ENCODE measurements at places on chromosomes 5 and 9. TPM values are rescaled to one million over a fixed set of nuclear protein-coding genes. Genes with fewer than 3 reads are reported as not detected.
A peak's percentile ranks its signal among the peaks of the same experiment; 100 is the strongest.

- no peak overlapping the region for H3K27ac ChIP-seq
- no peak for DNase-seq
- no peak overlapping the region for H3K4me3 ChIP-seq
- H3K27me3 ChIP-seq = no peaks in the 10 kb centered on the region
- H3K4me1 ChIP-seq = peaks cover 3% of the 10 kb centered on the region
These were observed 113.3 kb upstream of the LPAR1 start for GRCh38 chr9:111151537-111151936.

DNA sequence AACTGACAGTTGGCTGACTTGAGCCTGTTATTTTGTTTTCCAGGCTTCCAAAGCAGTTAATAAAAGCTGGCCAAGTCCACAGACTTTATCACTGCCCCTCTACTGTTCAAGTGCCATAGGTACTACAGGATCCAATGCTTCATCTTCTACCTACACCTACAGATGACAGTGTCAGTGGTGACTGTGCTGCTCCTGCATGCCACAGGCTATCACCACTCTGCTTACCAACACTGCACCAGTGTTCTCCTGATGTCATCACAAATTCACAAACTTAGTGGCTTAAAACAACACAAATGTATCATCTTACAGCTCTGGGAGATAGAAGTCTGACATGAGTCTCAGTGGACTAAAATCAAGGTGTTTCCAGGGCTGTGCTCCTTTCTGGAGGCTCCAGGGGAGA, 26.6 kb downstream of the HMGCS1 start:
- H3K27ac ChIP-seq = no peak overlapping the region
- no peak for DNase-seq
- H3K4me3 ChIP-seq = no peak overlapping the region
- H3K4me1 ChIP-seq = no peaks in the 10 kb centered on the region
- H3K36me3 ChIP-seq = peaks cover 43% of the 10 kb centered on the region

Gene LHX2
- not detected for total RNA-seq

DNA sequence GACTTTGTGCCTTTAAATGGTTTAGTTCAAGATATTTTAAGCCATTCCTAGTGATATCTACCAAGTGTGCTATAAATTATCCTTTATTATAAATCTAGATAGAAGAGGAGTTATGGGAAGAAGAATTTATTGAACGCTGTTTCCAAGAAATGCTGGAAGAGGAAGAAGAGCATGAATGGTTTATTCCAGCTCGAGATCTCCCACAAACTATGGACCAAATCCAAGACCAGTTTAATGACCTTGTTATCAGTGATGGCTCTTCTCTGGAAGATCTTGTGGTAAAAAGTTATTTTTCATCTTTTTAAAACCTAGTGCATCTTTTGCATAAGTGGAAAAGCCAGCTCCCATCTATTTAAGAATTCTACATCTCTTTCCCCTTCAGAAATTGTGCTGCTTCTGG, 18.6 kb downstream of the SLC23A1 start:
- H3K36me3 ChIP-seq = peaks cover 61% of the 10 kb centered on the region
- no peak overlapping the region for H3K4me3 ChIP-seq
- no peak overlapping the region for H3K27ac ChIP-seq
- H3K27me3 ChIP-seq = no peaks in the 10 kb centered on the region
- no peak for DNase-seq

DNA sequence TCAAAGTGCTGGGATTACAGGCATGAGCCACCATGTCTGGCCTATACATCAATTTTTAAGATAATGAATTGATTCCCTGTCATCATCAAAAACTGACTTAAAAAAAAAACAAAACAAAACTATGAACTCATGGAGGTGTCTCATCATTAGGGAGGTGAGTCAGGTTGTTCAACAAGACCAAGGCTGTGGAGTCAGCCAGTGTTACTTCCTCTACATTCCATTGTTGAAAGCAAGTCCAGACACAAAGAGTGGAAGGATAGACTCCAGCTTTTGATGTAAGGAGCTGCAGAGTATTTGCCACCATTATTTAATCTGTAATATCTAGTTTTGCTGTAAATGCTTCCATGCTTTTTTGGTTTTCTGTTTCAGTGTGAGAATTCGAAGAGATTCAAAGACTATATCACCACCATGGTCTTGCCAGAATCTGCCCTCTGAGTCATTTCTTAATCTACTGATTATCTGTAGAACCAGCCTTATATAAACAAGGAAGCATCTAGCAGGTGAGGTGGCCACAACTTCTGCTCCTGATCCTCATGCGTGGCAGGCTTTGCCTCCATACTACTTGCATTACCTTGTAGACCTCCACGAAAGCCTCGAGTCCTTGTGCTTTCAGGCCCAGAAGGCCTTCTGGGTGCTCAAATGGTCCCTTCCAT, 156.1 kb downstream of the FGF1 start:
- DNase-seq = no peak
- no peaks in the 10 kb centered on the region for H3K36me3 ChIP-seq
- H3K4me3 ChIP-seq = no peak overlapping the region
- no peak overlapping the region for H3K27ac ChIP-seq
- H3K27me3 ChIP-seq = no peaks in the 10 kb centered on the region
- peaks cover 5% of the 10 kb centered on the region for H3K4me1 ChIP-seq

DNA sequence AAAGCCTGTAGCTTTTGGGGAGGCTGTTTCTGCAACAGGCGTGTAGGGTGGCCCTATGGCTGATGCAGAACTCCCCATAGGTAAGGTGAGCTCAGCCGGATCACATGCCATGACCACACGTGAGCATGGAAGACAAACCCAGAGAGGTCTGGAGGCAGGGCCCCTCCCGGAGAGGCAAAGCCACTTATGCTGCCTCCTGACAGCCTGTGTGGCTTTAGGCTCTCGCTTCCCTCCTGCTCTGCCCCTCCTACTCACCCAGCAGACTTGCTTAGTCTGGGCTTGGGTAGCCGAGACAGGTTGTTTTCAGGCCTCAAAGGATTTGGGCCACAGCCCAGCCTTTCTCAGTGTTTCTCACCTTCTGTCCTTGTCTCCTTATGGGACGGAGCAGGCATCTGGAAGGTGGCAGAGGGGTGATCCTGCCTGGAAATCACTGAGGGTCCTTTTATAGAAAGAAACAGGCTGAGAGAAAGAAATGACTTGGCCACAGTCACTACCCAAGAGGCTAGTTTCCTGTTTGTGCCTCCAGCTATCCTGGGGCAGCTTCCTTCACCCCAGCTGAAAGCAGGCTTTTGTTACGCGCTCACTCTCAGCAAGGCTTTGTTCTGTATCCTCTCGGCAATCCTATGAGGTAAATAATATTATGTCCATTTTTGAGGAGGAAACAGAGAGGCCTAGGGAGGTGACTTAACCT, 89.9 kb downstream of the DAB2IP start:
- no peak for DNase-seq
- H3K4me3 ChIP-seq = no peak overlapping the region
- H3K27me3 ChIP-seq = no peaks in the 10 kb centered on the region
- H3K4me1 ChIP-seq = peaks cover 83% of the 10 kb centered on the region
- H3K36me3 ChIP-seq = no peaks in the 10 kb centered on the region
- peak overlapping the region; percentile 52 for H3K27ac ChIP-seq

DNA sequence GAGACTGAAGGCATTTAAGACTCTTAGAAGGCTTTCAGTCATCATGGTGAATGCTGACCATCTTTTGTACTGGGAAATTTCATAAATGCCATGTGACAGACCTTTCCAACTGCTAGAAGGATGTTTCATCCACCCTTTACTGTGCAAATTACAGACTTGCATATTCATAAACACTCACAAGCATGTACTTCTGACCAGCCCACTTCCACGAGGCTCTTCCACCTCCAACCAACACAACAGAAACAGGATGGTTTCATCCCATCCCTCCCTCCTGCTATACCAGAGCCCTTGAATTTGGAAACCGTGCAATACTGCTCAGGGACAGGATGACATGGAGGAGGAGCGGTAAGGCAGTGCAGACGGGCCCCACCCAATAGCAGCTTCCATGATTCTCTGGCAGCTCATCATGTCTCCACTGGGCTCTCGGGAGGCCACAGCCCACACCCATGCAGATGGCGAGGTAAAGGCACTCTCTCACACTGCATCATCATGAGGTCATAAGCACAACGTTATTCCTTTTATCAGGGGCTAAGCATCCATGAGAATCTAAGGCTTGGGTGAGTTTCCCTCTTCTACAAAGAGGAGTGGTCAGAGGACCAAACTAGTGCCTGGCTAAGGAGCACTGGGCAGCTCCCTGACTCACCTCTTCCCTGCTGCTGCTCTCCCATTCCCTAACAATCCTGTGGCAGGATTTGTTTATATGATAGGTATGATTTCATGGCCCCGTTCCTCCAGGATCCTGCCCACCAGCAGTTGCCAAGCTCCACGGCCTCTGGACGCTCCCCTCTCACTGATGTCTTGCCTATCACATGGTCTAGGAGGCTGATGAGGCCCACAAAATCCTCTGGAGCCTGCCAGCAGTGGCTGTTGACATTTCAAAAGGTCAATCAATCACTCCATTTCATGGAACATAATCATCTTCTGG, 94.4 kb upstream of the FSTL4 start:
- H3K4me1 ChIP-seq = peaks cover 2% of the 10 kb centered on the region
- no peak overlapping the region for H3K27ac ChIP-seq
- no peaks in the 10 kb centered on the region for H3K27me3 ChIP-seq
- H3K4me3 ChIP-seq = no peak overlapping the region
- H3K36me3 ChIP-seq = no peaks in the 10 kb centered on the region

- H3K27ac ChIP-seq = no peak overlapping the region
- DNase-seq = peak; percentile 49
- H3K4me3 ChIP-seq = no peak overlapping the region
- H3K36me3 ChIP-seq = peaks cover 16% of the 10 kb centered on the region
- H3K27me3 ChIP-seq = no peaks in the 10 kb centered on the region
- no peaks in the 10 kb centered on the region for H3K4me1 ChIP-seq
These were observed 79.9 kb upstream of the FBXW11 start for GRCh38 chr5:172086194-172086975.

DNA sequence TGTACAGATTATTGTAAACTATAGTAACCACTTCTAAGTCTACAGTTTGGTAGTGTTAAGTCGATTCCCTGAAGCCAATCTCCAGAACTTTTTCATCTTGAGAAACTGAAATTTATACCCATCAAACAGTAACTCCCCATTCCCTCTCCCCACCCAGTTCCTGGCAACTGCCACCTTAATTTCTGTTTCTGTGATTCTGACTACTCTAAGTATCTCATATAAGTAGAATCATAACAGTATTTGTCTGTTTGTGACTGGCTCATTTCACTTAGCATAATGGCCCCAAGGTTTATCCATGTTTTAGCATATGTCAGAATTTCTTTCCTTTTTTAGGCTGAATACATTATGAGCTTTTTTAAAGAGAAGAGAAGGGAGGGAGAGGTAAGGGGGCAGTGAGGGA, 61.4 kb downstream of the SPOCK1 start:
- H3K4me1 ChIP-seq = no peaks in the 10 kb centered on the region
- H3K27me3 ChIP-seq = peaks cover 3% of the 10 kb centered on the region
- H3K4me3 ChIP-seq = no peak overlapping the region
- H3K36me3 ChIP-seq = no peaks in the 10 kb centered on the region

DNA sequence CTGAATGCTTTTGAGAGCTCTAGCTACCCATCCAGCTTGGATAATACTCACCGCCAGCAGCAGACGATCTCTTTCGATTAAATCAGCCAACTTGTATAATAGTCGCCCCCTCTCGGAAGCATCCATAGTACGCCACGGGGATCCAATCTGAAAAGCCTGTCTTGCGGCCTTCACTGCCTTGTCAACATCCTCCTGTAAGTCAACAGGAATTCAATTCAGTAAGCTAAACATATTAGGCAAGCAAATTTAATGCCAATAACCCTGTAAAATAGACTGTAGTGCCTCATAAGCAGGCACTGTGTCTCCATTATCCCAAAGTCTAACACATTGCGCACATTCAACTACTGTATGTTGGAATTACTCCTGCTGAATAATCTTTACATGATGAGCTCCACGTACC, 22.0 kb downstream of the ALDH1A1 start:
- H3K4me1 ChIP-seq = no peaks in the 10 kb centered on the region
- H3K27ac ChIP-seq = no peak overlapping the region
- no peak overlapping the region for H3K4me3 ChIP-seq
- peaks cover 35% of the 10 kb centered on the region for H3K36me3 ChIP-seq
- no peaks in the 10 kb centered on the region for H3K27me3 ChIP-seq
- DNase-seq = no peak

GRCh38 chr9:36399980-36400331, at the start of gene RNF38:
Gene RNF38, minus strand, starts transcription at chr9:36400269. Its CDS starts 161 bp downstream, at chr9:36400108.
- DNase-seq = no peak
- peak within 1 kb of the TSS; percentile 88 for H3K27ac ChIP-seq
- H3K4me1 ChIP-seq = peaks cover 19% of the 10 kb centered on the region
- no peaks in the 10 kb centered on the region for H3K36me3 ChIP-seq
- H3K4me3 ChIP-seq = peak within 1 kb of the TSS; percentile 72
- H3K27me3 ChIP-seq = no peaks in the 10 kb centered on the region

Gene PDZD2
- 70.9 TPM for total RNA-seq

DNA sequence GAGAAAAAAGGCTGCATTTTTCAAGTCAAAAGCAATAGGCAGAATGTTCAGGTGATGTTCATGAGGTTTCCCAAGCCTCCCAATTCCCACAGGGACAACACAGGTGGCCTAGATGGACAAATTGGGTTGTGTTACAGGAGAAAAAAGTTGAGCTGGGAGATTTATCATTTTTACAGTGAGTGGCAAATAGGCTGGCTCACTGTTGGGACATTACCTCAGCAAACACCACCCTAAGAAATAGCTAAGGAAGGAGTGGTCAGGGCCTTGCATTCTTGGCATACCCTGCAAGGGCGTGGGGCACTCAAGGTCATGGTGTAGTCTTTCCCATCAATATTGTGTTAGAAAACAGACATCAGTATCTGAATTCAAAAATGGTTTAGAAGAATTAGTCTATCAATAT, 23.3 kb upstream of the CPLANE1 start:
- no peak overlapping the region for H3K4me3 ChIP-seq
- H3K36me3 ChIP-seq = no peaks in the 10 kb centered on the region
- H3K27me3 ChIP-seq = no peaks in the 10 kb centered on the region
- no peaks in the 10 kb centered on the region for H3K4me1 ChIP-seq

- H3K27me3 ChIP-seq = no peaks in the 10 kb centered on the region
- H3K4me3 ChIP-seq = no peak overlapping the region
- H3K36me3 ChIP-seq = no peaks in the 10 kb centered on the region
These were observed 277.6 kb downstream of the ZNF608 start for GRCh38 chr5:124468671-124469411.

DNA sequence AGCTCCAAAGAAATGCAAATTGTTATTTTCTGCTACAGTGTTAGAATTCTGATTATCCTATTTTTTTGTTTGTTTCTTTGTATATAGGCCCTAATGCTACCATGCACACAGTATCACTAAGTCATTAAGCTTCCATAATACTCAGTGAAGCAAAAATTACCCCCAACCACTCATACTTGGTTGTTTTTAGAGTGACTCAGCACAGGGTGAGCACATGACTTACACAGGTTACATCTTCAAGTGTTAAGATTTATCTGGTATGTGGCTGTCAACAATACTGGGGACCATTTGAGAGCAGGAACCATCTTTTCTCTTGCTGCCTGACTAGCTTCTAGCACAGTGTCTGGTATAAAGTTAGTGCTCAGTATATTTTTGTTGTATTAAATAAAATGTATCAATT, 255.8 kb upstream of the SLC24A2 start:
- H3K4me1 ChIP-seq = no peaks in the 10 kb centered on the region
- no peaks in the 10 kb centered on the region for H3K27me3 ChIP-seq
- no peak for DNase-seq
- no peak overlapping the region for H3K27ac ChIP-seq
- no peaks in the 10 kb centered on the region for H3K36me3 ChIP-seq

All from upper lobe of right lung (tissue), 1 donor.